Gastrocnemius medialis (tissue), 4 donors: ENCODE measurements at places on chromosomes 16 and 17. TPM values are rescaled to one million over a fixed set of nuclear protein-coding genes. Genes with fewer than 3 reads are reported as not detected.

Gene C17orf107
- 0.33 TPM for total RNA-seq

Gene CCL16
- total RNA-seq = not detected

Gene SMYD4
- 15.1 TPM for total RNA-seq

Gene NPTX1
- total RNA-seq = 0.22 TPM

Gene WNT9B
- total RNA-seq = 0.40 TPM

Gene EVPLL
- not detected for total RNA-seq

Gene LGALS9B
- total RNA-seq = not detected

Gene IL17C
- not detected for total RNA-seq

Gene ITGAD
- not detected for total RNA-seq

GRCh38 chr17:732067-732901, at the start of gene TLCD3A:
Gene TLCD3A, plus strand, starts transcription at chr17:732596. Its CDS starts 52 bp downstream, at chr17:732648.
- no peaks in the 10 kb centered on the region for H3K36me3 ChIP-seq
- peak within 1 kb of the TSS; percentile 71 for H3K27ac ChIP-seq
- peaks cover 9% of the 10 kb centered on the region for H3K4me1 ChIP-seq
- peak; percentile 45 for DNase-seq
- no peaks in the 10 kb centered on the region for H3K27me3 ChIP-seq

GRCh38 chr16:89697161-89697615, 4.3 kb downstream of the SPATA2L start:
- H3K36me3 ChIP-seq = no peaks in the 10 kb centered on the region
- H3K4me1 ChIP-seq = peaks cover 17% of the 10 kb centered on the region
- H3K27me3 ChIP-seq = no peaks in the 10 kb centered on the region
- peak; percentile 52 for DNase-seq
- no peak overlapping the region for H3K27ac ChIP-seq

GRCh38 chr17:81866440-81867169, 4.5 kb downstream of the ARHGDIA start:
- no peak for DNase-seq
- no peak overlapping the region for H3K4me3 ChIP-seq
- H3K27me3 ChIP-seq = no peaks in the 10 kb centered on the region
- peak overlapping the region; percentile 98 for H3K27ac ChIP-seq

- H3K4me1 ChIP-seq = no peaks in the 10 kb centered on the region
- no peaks in the 10 kb centered on the region for H3K27me3 ChIP-seq
- H3K27ac ChIP-seq = no peak overlapping the region
- H3K4me3 ChIP-seq = no peak overlapping the region
- no peak for DNase-seq
Observed at GRCh38 chr16:51095890-51096626, 55.0 kb downstream of the SALL1 start.

DNA sequence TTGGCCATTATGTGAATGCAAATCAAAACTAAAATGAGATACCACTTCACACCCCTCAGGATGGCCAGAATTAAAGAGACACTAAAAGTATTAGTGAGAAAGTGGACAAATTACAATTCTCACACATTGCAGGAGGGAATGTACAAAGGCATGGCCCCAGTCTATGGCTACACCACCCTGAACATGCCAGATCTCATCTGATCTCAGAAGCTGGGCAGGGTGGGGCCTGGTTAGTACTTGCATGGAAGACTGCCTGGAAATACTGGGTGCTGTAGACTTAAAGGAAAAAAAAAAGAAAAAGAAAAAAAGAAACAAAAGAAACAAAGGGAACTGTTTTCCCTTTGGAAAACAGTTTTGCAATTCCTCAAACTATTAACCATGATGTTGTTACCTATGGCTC, 97.0 kb upstream of the RBL2 start:
- DNase-seq = no peak
- H3K27me3 ChIP-seq = no peaks in the 10 kb centered on the region
- no peaks in the 10 kb centered on the region for H3K4me1 ChIP-seq
- no peaks in the 10 kb centered on the region for H3K36me3 ChIP-seq
- no peak overlapping the region for H3K27ac ChIP-seq

DNA sequence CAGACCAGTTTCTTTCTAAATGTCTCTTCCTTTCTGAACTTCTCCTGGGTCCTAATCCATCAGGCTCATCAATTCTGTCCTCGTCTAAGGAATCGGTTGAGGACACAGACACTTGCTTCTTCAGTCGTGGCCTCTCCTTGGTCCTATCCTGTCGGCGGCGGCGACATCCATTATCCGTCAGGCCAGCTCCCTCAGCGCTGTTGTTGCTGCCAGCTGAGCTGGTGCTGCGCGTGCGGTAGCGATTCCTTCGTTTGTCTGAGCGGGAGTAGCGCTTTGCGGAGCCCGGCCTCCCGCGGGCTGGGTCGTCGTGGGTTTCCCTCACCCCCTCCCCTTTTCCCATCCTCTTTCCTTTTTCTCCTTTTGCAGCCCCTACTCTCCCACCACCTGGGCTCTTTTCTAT, 3.8 kb downstream of the SMG6 start:
- H3K4me1 ChIP-seq = peaks cover 11% of the 10 kb centered on the region
- no peak overlapping the region for H3K27ac ChIP-seq
- no peak for DNase-seq
- no peaks in the 10 kb centered on the region for H3K36me3 ChIP-seq
- H3K4me3 ChIP-seq = no peak overlapping the region
- no peaks in the 10 kb centered on the region for H3K27me3 ChIP-seq

DNA sequence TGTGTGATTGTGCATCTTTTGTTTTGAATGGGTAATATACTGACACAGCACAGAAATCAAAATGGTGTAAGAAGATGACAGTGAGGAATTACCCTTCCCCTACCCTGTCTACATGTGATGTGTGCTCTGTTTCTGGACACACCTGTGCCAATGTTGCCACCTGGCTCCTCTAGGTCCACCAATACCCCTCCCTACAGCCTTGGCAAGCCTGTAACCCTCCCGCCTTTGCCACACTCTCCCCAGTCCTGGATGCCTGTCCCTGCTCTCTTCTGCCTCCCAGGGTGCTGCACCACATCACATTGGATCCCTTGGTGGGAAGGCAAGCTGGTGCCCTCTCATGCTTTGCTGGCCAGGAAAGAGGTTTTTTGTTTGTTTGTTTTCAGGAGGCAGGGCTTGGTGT, 289.5 kb upstream of the N4BP1 start:
- H3K36me3 ChIP-seq = no peaks in the 10 kb centered on the region
- no peaks in the 10 kb centered on the region for H3K4me1 ChIP-seq
- peaks cover 7% of the 10 kb centered on the region for H3K27me3 ChIP-seq
- no peak for DNase-seq

GRCh38 chr17:63399856-63400255, 46.2 kb downstream of the CYB561 start:
- no peaks in the 10 kb centered on the region for H3K27me3 ChIP-seq
- no peak for DNase-seq
- H3K27ac ChIP-seq = no peak overlapping the region
- no peak overlapping the region for H3K4me3 ChIP-seq

GRCh38 chr17:73465953-73466230, 154.1 kb upstream of the CDC42EP4 start:
- no peaks in the 10 kb centered on the region for H3K4me1 ChIP-seq
- no peaks in the 10 kb centered on the region for H3K36me3 ChIP-seq
- H3K27ac ChIP-seq = no peak overlapping the region
- no peak for DNase-seq
- no peaks in the 10 kb centered on the region for H3K27me3 ChIP-seq
- no peak overlapping the region for H3K4me3 ChIP-seq

GRCh38 chr16:24074574-24074973, 181.6 kb upstream of the CACNG3 start:
- H3K27ac ChIP-seq = no peak overlapping the region
- H3K4me3 ChIP-seq = no peak overlapping the region
- H3K36me3 ChIP-seq = no peaks in the 10 kb centered on the region
- no peaks in the 10 kb centered on the region for H3K4me1 ChIP-seq

DNA sequence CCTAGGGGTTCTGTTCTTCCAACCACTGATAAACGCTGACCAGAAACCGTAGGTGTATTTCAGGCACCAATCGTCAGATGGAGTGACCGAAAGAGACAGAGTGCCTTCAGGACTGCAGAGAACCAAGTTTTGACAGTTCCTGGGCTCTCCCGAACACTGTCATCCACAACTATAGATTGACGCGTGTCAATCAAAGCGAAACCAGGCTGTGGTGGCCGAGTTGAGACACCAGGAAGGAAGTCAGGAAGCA, 11.9 kb upstream of the AURKB start:
- H3K27me3 ChIP-seq = no peaks in the 10 kb centered on the region
- peaks cover 11% of the 10 kb centered on the region for H3K4me1 ChIP-seq
- peak overlapping the region; percentile 95 for H3K27ac ChIP-seq
- peak; percentile 58 for DNase-seq

DNA sequence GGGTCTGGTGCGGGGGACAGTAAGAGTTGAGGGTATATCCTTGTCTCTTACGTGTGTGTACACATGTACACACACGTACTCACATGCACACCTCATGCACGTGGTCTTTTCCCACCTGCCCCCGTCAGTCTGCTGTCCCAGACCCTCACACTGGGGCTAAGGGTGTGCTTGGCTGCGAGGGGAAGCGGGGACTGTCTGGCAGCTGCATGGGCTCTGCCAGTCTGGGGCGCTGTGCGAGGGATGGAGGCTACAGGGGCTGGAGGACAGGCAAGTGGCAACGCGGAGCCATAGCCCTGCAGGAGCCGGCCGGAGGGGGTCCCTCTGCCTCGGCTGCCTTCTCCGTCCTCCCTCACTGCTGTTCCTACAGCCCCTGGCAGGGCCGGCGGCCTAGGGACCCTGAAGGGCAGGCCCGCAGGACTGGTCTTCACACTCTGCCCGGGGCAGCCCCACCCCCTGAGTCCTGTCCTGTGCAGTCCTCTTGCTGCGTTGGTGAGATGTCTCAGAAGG, 20.8 kb upstream of the SLC38A10 start:
- no peak overlapping the region for H3K4me3 ChIP-seq
- H3K27ac ChIP-seq = no peak overlapping the region
- DNase-seq = no peak
- no peaks in the 10 kb centered on the region for H3K4me1 ChIP-seq

DNA sequence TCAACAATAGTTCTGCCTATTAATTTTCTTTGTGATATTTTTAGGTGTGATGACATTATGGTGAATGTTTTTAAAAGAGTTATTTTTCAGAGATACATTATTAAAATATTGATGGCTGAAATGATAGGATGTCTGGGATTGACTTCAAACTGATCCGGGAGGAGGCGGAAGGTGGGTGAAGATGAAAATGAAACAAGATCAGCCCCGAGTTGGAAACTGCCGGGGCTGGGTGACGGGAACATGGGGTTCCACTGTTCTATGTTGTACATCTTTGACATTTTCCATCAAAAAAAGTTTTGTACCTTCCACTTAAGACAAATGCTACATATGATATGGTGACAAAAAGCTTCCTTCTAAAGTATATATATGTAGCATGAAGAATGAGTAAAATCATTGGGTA, 336.9 kb downstream of the XYLT1 start:
- H3K36me3 ChIP-seq = no peaks in the 10 kb centered on the region
- H3K27me3 ChIP-seq = no peaks in the 10 kb centered on the region
- no peak overlapping the region for H3K27ac ChIP-seq
- H3K4me3 ChIP-seq = no peak overlapping the region
- no peak for DNase-seq
- no peaks in the 10 kb centered on the region for H3K4me1 ChIP-seq

- no peak overlapping the region for H3K4me3 ChIP-seq
- peak; percentile 63 for DNase-seq
- H3K36me3 ChIP-seq = no peaks in the 10 kb centered on the region
- no peaks in the 10 kb centered on the region for H3K27me3 ChIP-seq
- H3K27ac ChIP-seq = peak overlapping the region; percentile 82
- H3K4me1 ChIP-seq = peaks cover 21% of the 10 kb centered on the region
Observed at GRCh38 chr16:19809693-19810092, 75.0 kb downstream of the GPRC5B start.

- DNase-seq = no peak
- no peaks in the 10 kb centered on the region for H3K36me3 ChIP-seq
- peak overlapping the region; percentile 93 for H3K4me3 ChIP-seq
Observed at GRCh38 chr17:38751808-38752307, 683 bp upstream of the PSMB3 start.

- peaks cover 36% of the 10 kb centered on the region for H3K4me1 ChIP-seq
- H3K4me3 ChIP-seq = no peak overlapping the region
- H3K36me3 ChIP-seq = no peaks in the 10 kb centered on the region
- no peaks in the 10 kb centered on the region for H3K27me3 ChIP-seq
- DNase-seq = no peak
- H3K27ac ChIP-seq = no peak overlapping the region
Observed at GRCh38 chr16:78750611-78751010, 651.2 kb downstream of the WWOX start.

DNA sequence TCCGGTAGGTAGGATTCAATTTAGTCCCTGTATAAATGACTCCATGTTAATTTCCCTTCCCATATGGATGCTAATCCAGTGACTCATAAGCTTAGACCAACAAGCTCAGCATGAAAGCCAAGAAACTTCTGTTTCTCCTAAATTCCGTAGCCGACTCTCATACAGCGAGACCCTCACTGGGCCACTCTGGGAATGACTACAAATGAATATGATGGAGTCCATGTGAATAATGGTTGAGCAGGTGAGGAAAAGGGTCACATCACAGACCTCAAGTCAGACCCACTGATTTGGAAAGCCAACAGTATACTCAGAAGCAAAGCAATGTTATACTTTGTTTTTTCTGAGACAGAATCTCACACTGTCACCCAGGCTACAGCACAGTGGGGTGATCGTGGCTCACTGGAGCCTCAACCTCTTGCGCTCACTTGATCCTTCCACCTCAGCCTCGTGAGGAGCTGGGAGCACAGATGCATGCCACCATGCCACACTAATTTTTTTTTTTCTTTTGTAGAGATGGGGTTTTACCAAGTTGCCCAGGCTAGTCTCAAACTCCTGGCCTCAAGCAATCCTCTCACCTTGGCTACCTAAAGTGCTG, 14.6 kb downstream of the RSL1D1 start:
- no peaks in the 10 kb centered on the region for H3K27me3 ChIP-seq
- DNase-seq = no peak
- H3K27ac ChIP-seq = peak overlapping the region; percentile 89
- H3K4me1 ChIP-seq = peaks cover 24% of the 10 kb centered on the region
- peaks cover 56% of the 10 kb centered on the region for H3K36me3 ChIP-seq

GRCh38 chr16:48421741-48422140, 36.5 kb upstream of the SIAH1 start:
- no peaks in the 10 kb centered on the region for H3K27me3 ChIP-seq
- no peak overlapping the region for H3K27ac ChIP-seq
- H3K36me3 ChIP-seq = no peaks in the 10 kb centered on the region
- no peak overlapping the region for H3K4me3 ChIP-seq
- no peak for DNase-seq

GRCh38 chr16:81004646-81005353, 1.9 kb downstream of the CMC2 start:
- H3K27ac ChIP-seq = peak overlapping the region; percentile 100
- H3K4me3 ChIP-seq = no peak overlapping the region
- peaks cover 33% of the 10 kb centered on the region for H3K4me1 ChIP-seq
- H3K36me3 ChIP-seq = no peaks in the 10 kb centered on the region
- DNase-seq = no peak

GRCh38 chr16:64469906-64470702, 651.8 kb downstream of the CDH11 start:
- no peaks in the 10 kb centered on the region for H3K36me3 ChIP-seq
- peak; percentile 37 for DNase-seq
- H3K27me3 ChIP-seq = no peaks in the 10 kb centered on the region
- H3K4me3 ChIP-seq = no peak overlapping the region
- peaks cover 13% of the 10 kb centered on the region for H3K4me1 ChIP-seq

- no peak overlapping the region for H3K27ac ChIP-seq
- peaks cover 20% of the 10 kb centered on the region for H3K27me3 ChIP-seq
- H3K36me3 ChIP-seq = no peaks in the 10 kb centered on the region
- no peak overlapping the region for H3K4me3 ChIP-seq
- no peaks in the 10 kb centered on the region for H3K4me1 ChIP-seq
Observed at GRCh38 chr16:84911486-84912216, 91.9 kb downstream of the CRISPLD2 start.
